ENCODE measurements at places on chromosomes 4 and X.

DNA sequence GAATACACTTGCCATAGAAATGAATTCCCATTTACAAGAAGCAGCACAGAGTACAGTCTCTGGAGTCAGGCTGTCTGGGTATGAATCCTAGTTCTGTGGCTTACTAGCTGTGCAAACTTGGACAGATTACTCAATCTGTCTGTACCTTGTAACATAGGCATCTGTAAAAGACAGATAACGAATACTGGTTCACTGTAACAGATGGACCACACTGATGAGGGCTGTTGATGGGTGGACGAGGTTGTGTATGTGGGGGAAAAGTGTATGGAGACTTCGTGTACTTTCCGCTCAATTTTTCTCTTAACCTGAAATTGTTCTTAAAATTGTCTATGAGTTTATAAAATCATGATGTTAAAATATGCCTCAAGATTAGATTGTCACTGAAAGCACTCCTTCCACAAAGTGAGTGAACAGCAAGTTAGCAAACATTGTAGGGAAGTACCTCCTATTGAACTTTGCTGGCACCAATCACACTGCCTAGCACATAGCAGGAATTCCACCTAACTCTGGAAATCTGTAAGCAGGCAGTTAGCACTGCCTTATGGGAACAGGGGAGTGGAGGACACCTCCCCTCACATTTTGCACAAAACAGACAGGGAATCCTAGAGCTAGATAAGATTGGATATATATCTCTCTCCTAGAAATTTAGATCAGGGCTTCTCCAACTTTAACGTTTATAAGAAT, 6.5 kb upstream of the EXOSC9 start:
- no peak for DNase-seq

DNA sequence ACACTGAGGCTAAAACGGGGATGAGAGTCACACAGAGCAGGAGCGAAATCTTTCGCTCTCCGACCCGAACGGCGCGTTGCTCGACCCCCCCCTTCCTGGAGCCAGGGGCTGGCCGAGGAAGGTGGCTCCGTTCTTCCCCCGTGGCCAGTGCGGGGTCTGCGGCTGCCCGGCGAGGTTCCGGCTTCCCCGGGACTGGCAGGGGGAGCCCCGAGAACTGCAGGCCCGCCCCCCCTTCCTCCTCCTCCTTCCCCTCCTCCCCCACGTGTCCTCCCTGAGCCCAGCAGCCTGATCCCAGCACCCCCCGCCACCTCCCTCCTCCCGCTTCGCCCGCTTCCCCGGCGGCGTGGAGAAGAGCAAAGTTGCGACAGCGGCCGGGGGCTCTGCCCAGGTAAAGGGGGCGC, 2.4 kb upstream of the BCORL1 start:
- no peak for DNase-seq

GRCh38 chr4:155773196-155773800, 14.5 kb downstream of the GUCY1B1 start:
- DNase-seq: no peak

- DNase-seq: no peak
These were observed 87.7 kb downstream of the FHDC1 start for GRCh38 chr4:153023692-153024394.

- no peak for DNase-seq
These were observed 84.3 kb upstream of the PLAC1 start for GRCh38 chrX:134742573-134742972.

GRCh38 chrX:132393085-132393484, 95.8 kb downstream of the MBNL3 start:
- no peak for DNase-seq

- DNase-seq: no peak
These were observed 6.6 kb downstream of the SAT1 start for GRCh38 chrX:23789386-23790154.

DNA sequence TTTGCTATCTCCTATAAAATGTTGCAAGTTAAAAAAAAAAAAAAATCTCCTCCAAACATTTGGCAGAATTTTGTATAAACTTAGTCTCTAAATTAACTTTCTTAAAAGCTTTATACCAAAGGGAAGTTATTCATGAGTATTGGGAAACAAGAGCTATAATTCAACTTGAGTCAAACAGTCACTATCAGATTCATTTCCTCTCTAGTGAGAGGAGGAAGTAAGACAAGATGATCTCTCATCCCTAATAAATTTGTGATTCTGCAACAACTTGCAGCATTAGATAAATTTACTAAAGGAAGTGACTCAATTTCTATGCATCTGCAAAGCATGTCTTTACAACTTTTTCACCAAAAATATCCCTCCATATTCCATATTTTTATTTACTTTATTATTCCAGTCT, 135.4 kb upstream of the GNPDA2 start:
- DNase-seq: no peak

- DNase-seq: no peak
These were observed 68.8 kb downstream of the PCDH18 start for GRCh38 chr4:137463377-137464003.

- DNase-seq: no peak
These were observed 495.2 kb downstream of the MID1IP1 start for GRCh38 chrX:39296472-39296871.

DNA sequence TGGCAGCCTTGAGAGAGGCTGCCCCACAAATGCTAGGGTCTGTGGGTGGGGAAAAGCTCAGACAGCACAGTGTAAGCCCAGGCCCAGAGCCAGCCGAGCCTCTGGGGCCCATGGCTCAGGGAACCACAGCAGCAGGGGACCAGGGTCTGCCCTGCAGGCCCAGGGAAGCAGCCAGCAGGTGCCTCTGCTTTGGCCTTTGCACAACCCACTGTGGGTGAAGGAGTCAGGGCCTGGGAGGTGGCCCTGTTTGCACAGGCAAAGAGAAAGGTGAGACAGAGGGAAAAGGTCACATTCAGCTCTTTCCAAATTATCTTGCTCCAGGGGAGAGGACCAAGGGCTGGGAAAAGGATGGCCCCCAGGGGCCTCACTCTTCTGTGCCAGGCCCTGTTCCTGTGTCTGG, 8.7 kb downstream of the PNMA6F start:
- no peak for DNase-seq

- DNase-seq: peak; percentile 31
These were observed 2.5 kb upstream of the BRWD3 start for GRCh38 chrX:80812176-80812575.

GRCh38 chr4:156330436-156331031, 376.9 kb upstream of the CTSO start:
- DNase-seq: no peak

- no peak for DNase-seq
These were observed 245.6 kb downstream of the TRAM1L1 start for GRCh38 chr4:116839826-116840225.

- DNase-seq: no peak
These were observed 34.0 kb upstream of the PLAC1 start for GRCh38 chrX:134692233-134692632.

DNA sequence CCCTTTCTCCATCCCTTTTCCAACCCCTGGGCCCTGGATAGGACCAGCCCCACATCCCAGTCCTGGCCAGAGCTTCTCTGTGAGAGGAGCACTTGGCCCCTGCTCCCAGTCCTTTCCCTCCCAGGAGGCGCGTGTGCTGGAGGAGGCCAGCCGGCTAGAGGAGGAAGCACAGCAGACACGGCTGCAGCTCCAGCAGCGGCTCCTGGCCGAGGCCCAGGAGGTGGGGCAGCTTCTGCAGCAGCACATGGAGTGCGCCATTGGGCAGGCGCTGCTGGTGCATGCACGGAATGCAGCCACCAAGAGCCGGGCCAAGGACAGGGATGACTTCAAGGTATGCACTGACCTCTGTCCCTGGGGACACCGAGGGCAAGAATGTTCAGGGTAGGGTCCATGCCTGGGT, 87.5 kb downstream of the EVC start:
- DNase-seq: no peak

- no peak for DNase-seq
These were observed 11.3 kb upstream of the MAGEA10 start for GRCh38 chrX:152149648-152150047.

DNA sequence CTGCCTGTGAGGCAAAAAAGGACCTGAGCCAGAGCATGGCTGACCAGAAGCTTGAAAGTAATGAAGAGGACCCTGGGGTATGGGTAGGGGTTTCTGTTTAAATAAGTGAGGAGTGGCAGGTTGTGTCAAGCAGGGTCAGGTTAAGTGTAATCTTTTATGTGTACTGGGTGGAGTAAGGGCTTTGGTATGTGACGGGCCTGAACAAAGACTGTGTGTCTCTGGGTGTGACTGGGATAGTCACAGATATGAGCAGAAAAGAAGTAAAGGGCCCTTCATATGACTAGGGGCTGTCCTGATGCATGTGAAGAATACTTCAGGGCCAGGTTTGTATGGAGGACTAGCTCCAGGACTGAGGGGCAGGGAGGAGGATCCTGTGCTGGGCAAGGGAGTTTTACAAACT, 82.4 kb downstream of the ITIH6 start:
- DNase-seq: no peak

DNA sequence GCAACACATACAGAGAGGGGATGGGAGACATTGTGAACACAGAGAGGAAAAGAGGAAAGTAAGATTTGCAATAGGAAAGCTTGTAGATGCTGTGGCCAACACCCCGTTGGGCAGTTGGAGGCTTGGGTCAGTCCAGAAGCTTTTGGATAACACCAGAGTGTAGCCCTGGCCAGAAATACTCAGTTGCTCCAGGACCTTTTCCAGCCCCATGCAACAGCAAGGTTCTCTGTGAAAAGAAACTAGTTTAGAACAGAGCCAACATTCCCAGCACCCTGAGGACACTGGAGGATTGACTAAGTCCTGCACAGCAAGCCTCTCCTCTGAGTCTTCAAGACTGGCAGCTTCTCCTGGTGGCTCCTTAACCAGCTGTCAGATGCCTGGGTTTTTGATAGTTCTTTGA, 27.9 kb upstream of the NAF1 start:
- DNase-seq: no peak

DNA sequence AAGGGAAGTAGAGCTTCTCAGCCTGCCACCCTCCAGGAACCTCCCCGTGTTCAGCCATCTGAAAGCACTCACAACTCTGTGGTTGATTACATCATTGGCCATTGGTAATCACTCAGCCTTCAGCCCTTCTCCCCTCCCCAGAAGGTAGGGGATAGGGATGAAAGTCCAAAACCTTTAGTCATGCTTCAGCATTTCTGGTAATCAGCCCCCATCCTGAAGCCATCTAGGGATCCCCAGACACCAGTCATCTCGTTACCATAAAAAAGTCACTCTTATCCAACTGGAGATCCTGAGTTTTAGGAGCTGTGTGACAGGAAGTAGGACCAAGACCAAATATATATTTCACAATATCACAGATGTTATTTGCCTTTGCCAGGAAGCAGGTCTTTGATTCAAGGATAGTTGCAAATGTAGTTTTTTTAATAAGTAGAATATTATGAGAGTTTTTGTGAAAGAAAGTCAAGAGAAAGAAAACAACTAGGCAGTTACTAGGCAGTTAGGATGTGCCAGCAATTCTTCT, 364.6 kb upstream of the NOCT start:
- no peak for DNase-seq

- DNase-seq: no peak
These were observed 3.6 kb downstream of the ADGRA3 start for GRCh38 chr4:22512306-22512705.

- DNase-seq: no peak
These were observed 212 bp downstream of the CLCN4 start for GRCh38 chrX:10157032-10157341.

DNA sequence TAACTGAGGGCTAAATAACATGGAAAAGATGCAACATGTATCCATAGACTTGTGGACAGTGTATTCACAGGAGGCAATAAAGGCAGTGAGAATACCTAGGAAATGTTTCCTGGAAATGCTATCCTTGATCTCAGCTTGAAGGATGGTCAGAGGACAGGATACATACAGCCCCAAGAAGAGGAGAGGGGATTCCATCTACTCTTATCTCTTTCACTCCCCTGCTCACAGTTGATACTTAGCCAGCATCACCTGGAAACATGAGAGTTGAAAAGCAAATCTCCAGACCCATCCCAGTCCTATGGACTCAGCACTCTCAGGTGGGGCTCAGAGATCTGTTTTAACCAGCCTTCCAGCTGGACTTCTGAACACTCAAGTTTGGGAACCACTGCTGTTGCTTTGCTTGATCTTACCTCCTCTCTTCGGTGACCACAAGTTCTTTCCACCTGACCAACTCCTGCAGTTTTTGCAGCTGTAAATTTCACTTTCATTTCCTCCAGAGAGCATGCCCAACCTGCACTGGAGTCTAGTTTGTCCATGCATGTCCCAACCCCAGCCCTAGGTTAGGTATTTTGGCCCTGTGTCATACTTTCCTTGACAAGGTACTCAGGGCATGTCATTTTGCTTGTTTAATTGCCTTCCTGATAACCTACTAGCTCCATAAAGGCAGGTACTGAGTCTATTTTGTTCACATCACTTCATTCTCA, 10.4 kb downstream of the RELL1 start:
- DNase-seq: no peak

- no peak for DNase-seq
These were observed 112.2 kb downstream of the IL13RA2 start for GRCh38 chrX:114905251-114905650.

GRCh38 chr4:99861120-99861905, 32.9 kb downstream of the LAMTOR3 start:
- DNase-seq: no peak

GRCh38 chr4:40991908-40992307, 222.4 kb downstream of the APBB2 start:
- DNase-seq: no peak

GRCh38 chrX:17065100-17065499, 118.6 kb downstream of the REPS2 start:
- no peak for DNase-seq

GRCh38 chrX:129959493-129959832, 23.0 kb upstream of the BCORL1 start:
- DNase-seq: no peak

GRCh38 chrX:145990051-145990450, 172.4 kb downstream of the SLITRK2 start:
- no peak for DNase-seq

- DNase-seq: no peak
These were observed 13.1 kb upstream of the IDS start for GRCh38 chrX:149518236-149518635.

- no peak for DNase-seq
These were observed 62.6 kb downstream of the C4orf46 start for GRCh38 chr4:158609116-158609515.

DNA sequence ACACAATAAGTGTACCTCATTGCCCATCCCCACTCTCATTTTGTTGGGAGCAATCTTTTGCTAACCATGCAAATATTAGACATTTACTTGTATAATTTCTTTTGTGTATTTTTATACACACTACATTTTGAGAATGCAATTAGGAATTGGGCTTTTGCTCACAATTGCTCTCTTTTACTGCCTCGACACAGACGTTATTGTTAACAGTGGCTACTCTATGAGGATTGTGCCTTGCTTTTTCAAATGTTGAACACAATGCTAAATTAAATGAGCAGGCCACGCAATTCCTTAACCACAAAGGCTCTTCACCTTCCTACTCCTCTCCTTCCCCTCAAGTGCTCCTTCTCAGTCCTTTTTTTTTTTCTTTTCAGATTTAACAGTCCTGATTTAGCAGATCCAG, 42.8 kb upstream of the HPF1 start:
- no peak for DNase-seq
